Stimulated activated CD4-positive, alpha-beta T cell treated with anti-CD3 and anti-CD28 coated beads, Interleukin-12 subunit alpha, Interleukin-12 subunit beta, amount 100 ng/mL, for 4 hours (primary cell): ENCODE measurements at places on chromosomes 13 and 19.

GRCh38 chr19:46357846-46358583, 11.1 kb downstream of the PPP5C start:
- DNase-seq = no peak

- DNase-seq = no peak
Measured at GRCh38 chr13:61664801-61665705, 249.4 kb upstream of the PCDH20 start.

- DNase-seq = no peak
Measured at GRCh38 chr13:41851351-41851750, 109.6 kb downstream of the VWA8 start.

DNA sequence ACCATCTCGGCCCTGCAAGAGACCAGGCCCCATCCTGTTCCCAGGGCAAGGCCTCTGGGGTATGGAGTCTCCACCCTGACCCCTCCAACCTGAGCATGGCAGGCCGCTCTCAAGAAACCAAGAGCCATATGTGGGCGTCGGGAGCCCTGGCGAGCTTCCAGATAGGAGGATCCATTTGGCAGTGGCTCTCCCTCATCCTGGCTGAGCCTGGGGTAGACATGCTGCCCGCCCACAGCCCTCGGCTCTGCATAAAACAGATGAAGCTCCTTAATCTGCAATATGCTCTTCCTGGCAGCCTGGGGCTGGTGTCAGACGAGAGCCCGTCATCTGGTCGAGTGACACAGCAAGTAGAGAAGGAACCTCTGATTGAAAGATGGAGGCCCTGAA, 6.1 kb downstream of the ATP13A1 start:
- DNase-seq = no peak

GRCh38 chr13:47277774-47278173, 380.9 kb upstream of the HTR2A start:
- DNase-seq = no peak

GRCh38 chr13:111623208-111623607, 302.8 kb downstream of the TEX29 start:
- no peak for DNase-seq

DNA sequence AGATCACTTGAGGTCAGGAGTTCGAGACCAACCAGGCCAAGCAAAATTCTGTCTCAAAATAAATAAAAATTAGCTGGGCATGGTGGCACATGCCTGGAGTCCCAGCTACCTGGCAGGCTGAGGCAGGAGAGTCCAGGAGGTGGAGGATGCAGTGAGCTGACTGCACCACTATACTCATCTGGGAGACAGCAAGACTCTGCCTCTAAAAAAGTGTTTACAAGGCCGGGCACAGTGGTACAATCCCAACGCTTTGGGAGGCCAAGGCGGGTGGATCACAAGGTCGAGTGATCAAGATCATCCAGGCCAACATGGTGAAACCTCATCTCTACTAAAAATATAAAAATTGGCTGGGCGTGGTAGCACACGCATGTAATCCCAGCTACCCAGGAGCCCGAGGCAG, 4.2 kb upstream of the DAPK3 start:
- DNase-seq = no peak
